ENCODE measurements at places on chromosomes 6 and 20.

DNA sequence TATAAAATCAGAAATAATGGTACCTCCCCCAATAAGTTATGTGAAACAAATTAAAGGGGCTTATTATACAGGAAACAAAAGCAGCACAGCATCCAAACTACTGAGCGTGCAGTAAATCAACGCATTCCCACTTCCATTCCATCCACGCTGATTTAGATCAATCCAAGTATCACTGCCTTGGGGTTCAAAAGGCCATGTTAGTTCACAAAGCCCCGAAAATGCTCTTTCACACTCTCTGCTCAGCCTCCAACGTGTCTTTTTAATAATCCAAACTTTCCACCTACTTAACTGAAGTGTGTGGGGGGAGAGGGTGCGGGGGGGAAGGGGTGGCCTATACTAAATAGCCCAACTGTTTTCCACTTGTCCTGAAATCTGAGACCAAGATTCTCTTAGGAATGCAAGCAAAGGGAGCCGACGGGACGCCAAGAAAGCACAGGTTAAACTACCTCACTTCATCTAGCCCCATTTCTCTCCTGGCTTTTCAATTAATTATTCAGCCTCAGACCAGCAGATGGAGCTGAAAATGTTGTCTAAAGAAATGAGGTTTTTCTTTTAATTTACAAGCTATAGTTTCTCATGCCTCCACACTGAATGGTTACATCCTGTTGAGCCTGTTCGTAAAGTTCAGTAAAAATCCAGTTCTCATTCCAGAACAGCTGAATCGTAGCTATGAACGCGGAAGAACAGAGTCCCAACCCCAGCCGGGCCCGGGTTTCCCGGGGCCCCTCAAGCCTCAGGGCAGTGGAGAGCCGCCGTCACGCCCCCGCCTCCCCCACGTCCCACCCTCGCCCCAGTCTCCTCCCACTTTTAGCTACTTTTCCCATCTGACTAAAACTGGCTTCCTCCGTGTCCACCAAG, 1.0 kb upstream of the NXT1 start:
- peak; percentile 88 for DNase-seq

DNA sequence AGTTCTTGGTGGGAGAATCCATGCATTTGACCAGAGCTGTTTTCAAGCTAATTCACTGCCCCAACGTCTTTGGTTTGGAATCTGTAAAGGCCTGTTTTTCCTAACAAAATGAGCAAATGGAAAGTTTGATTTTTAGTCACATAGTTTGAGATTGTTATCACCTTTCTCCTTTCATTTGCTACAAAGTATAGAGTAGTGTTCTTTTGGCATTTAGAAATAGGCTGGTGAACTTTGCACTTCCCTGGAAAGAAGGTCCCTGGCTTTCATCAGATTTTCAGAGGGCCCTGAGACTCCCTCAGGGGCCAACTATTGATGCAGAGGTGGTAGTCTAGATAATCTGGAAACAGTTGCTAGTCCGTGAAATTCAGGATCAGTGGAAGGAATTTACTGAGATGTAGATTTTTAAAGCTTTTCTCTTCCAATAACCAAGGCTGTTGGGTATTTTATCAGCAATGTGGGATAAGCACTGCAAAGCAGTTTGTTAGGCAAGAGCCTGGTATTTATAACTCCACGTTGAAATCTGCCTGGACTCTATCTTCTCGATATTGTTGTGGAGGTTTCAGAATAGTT, 1.7 kb downstream of the ARFGEF2 start:
- DNase-seq = no peak

DNA sequence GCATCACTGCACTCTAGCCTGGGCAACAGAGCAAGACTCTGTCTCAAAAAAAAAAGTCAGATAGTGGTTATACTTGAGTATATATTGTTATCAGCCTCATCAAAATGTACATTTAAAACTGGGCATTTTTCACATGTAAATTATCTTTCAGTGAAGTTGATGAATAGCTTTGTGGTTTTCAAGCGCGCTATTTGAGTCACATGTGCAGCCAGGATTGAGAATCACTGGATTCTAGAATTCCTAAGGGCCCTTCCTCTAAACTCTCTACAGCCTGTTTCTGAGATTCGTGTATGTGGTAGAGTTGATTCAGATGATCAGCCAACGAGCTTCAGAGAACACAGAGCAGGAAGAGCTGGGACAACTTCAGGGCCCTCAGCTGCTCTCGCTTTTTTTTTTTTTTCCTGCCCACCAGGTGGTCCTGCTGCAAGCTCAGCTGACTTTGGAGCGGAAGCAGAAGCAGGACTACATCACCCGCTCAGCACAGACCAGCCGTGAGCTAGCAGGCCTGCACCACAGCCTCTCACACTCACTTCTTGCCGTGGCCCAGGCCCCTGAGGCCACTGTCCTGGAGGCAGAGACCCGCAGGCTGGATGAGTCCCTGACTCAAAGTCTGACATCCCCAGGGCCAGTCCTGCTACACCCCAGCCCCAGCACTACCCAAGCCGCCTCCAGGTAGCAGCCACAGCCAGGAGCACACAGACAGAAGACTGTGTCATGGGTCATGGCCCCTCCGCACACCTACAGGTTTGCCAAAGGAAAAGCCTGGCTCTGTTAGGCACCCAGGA, 18.3 kb downstream of the C20orf173 start:
- DNase-seq = no peak

GRCh38 chr6:1856381-1856780, 246.7 kb downstream of the FOXC1 start:
- no peak for DNase-seq

DNA sequence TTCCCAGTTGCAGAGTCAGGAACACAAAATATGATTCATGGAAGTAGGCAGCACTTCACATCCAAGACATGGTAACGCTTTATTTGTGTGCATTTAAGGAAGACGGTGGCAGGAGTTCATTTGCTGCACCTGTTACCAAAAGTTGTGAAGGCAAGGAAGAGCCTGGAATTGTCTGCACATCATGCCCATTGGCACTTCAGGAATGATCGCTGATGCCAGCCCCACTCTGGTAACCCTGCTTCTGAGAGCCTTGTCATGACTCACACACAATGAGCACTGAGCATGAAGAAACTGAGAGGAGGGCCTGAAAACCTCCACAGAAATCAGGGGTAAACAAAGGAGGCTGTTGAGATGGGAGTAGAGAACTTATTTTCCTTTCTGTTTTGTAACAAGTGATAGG, 181.1 kb downstream of the RPS12 start:
- DNase-seq = no peak

DNA sequence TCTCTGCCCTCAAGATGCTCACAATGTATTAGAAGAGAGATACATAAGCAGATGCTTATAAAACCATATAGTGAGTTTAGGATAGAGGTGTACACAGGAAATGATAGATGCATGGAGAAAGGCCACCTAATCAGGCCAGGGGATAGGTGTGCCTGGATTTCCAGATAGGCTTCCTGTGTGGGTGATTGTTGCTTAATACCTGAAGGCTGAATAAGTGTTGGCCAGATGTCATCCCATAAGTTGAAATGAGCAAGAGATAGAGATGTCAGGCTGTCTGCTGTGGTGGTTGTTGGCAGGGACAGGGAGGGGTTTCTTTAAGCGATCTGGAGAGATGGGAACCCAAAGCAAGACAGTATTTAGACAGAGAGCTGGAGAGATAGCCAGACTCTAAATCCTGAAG, 109.8 kb upstream of the SGK1 start:
- no peak for DNase-seq

- no peak for DNase-seq
These were observed at the start of gene ATXN1 for GRCh38 chr6:16760516-16761470. Gene ATXN1 (minus strand): TSS chr6:16761460.

DNA sequence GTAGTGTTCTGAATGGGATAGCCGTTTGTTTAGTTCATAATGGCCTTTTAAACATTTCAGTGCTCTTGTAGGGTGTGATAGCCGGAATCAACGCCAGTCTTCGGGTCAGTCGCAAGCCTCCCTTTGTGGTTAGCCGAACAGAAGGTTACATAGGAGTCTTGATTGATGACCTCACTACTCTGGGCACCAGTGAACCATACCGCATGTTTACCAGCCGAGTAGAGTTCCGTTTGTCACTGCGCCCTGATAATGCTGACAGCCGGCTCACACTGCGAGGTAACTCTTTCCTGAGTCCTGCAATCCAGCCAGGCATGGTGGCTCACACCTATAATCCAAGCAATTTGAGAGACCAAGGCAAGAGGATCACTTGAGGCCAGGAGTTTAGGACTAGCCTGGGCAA, 20.4 kb downstream of the MTO1 start:
- no peak for DNase-seq

- DNase-seq = no peak
These were observed 686.9 kb downstream of the BCKDHB start for GRCh38 chr6:80793411-80793810.

DNA sequence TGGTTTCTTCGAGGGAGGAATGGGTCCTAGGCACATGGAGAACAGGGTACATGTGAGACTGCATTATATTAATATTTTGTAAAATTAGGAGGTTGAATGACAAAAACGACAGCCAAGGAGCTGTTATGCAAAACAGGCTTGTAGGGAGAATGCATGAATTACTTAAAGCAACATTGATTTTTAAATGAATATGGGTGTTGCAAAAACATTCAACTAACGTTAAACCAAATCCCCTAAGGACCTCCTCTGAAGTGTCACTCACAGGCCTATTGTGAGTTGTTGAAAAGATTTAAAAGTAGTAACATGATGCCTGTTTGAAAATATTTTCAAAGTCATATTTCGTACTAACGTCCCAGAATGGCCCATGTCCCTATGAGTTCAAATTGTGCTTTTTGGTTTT, 21.9 kb downstream of the FBXL4 start:
- no peak for DNase-seq

GRCh38 chr6:102813489-102814275, 1420.2 kb downstream of the GRIK2 start:
- no peak for DNase-seq

- DNase-seq = no peak
These were observed 128.0 kb downstream of the PHACTR1 start for GRCh38 chr6:12844284-12845223.

- peak; percentile 31 for DNase-seq
These were observed 2.4 kb downstream of the MTCL3 start for GRCh38 chr6:127516662-127517273.
